ENCODE measurements at places on chromosomes 11 and 22. TPM values are rescaled to one million over a fixed set of nuclear protein-coding genes. Genes with fewer than 3 reads are reported as not detected.
A peak's percentile ranks its signal among the peaks of the same experiment; 100 is the strongest.

GRCh38 chr11:40882301-40882700 lies 577.2 kb downstream of the LRRC4C start:
- DNase-seq: no peak

DNA sequence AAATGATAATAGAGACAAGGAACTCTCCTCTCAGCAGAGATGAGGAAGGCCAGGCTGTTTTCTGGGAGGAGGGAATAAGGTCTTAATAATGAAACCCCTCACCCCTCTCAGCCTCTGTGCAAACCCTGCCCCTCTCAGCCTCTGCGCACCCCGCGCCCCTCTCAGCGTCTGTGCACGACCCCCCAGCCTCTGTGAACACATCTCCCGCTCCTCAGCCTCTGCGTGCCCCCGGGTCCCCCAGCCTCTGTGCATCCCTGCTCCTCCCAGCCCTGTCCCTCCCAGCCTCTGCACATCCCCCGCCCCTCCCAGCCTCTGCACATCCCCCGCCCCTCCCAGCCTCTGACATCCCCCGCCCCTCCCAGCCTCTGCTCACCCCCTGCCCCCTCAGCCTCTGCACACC lies 837.8 kb downstream of the TBC1D22A start:
- DNase-seq: no peak

- no peak for DNase-seq
These were observed 23.8 kb downstream of the UPB1 start for GRCh38 chr22:24518771-24519485.

- no peak for DNase-seq
These were observed 1231.7 kb downstream of the LRRC4C start for GRCh38 chr11:40227730-40228129.

DNA sequence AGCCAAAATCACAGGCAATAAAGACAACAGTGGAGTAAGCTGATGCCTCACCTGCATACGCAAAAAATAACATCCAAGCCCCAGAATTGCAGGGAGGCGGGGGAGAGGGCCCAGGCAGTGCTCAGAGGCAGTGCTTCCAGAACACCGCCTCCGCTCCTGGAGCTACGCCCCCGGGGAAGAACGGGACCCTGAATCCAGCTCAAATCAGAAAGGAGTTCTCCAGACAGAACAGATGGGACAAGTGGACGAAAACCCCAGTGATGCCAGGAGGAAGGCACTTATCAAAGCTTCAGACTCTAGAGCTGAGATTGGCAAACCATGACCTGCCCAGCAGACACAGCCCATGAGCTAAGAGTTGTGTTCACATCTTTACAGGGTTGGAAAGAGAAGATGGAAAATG lies 683.9 kb downstream of the TBC1D22A start:
- DNase-seq: no peak

DNA sequence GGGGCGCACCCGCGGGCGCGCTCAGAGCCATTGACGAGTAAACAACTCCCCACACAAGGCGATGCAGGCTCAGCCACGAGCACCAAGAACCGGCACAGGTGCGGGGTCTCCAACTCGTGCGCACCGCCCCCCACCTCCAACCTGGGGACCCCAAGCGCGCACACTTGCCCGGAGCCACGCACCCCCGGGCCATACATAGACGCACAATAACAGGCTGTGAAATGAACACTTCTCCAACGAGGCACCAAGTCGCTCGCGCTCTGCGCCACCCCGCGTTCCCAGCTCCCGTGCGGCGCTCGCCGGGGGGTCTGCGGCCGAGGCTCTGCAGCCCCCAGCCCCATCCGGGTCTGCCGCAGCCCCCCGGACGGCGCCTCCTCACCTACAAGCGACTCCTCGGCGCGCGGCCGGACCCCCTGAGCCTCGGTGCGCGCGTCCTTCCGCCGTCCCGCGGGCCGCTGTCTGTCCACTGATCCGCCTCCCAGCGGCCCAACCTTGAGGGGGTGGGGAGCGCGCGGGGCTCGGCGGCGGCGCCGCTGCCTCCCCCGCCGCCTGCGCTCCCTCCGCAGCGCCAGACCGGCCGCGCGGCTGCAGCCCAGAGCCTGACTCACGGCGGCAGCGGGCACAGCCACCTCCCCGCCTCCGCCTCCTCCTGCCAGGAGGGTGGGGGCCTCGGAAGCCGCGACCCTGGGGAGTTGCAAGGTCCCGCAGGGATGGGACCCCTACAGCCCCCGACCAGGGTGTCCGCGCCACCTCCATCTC lies 1.6 kb downstream of the IFITM10 start:
- no peak for DNase-seq

GRCh38 chr11:77287615-77288273 lies 13.7 kb downstream of the GDPD4 start:
- DNase-seq: peak; percentile 91

GRCh38 chr11:127412722-127413380 lies 412.3 kb upstream of the KIRREL3 start:
- DNase-seq: no peak

ANKK1 gene
- total RNA-seq: not detected

ACCSL gene
- total RNA-seq: not detected

MS4A14 gene
- total RNA-seq: not detected
